ENCODE measurements at places on chromosomes 7 and 10.
A peak's percentile ranks its signal among the peaks of the same experiment; 100 is the strongest.

- DNase-seq, result peak; percentile 30
Measured at GRCh38 chr10:128186959-128187787, 61.0 kb upstream of the MKI67 start.

DNA sequence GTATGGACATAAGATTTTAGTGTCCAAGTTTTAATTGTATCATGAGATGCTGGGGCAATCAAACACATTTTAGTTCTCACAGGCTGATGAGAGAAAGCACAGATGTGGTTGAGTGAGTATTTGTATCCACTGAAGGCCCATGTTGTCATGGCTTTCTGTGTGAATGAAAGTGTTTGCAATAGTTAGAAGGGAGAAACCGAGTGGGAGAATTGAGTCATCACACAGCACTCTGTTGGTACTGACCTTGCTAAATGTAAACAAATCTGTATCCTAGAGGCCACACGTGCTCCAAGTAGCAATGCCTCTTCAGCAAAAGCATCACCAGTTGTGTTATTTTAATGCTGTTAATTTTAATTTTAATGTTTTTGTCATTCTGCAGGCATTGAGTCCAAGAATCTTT lies 121.2 kb downstream of the EMX2 start:
- peak; percentile 94 for DNase-seq

DNA sequence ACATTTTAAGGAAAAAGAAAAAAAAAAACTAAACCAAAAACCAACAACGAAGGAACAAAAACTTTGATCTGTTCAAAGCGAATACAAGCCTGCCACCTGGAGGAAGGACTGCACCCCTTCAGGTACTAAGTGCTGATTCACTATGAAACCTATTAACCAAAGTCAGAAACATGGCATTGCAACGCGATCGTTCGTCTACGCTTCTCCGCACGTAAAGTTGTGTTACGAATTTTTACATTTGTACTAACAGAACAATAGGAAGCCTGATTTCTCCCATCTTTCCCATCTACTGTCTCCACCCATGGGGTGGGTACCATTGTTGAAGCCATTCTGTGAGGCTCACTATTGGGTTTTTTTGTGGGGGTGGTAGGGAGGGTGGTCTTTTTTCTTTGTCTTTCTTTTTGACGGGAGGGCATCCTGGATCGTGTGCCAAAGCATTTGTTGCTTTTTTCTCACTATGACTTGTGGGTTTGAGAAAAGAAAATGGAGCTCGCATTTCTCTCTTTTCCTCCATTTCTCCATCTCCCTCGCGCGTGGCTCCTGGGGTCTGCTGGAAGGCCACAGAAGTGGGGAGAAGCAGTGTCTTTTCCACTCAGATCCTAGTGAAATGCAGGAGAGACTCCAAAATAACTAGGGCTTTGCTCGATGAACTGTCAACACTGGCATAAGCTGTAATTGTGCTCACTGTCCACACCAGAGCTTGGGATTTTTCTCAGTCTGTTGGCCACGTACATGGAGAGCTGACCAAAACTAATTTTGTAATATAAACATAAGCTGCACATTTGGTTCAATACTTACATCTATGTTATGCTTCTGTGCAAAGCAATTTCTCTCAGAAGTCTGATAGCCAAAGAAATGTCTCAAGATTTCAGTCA lies 100.9 kb upstream of the YAE1 start:
- peak; percentile 76 for DNase-seq

DNA sequence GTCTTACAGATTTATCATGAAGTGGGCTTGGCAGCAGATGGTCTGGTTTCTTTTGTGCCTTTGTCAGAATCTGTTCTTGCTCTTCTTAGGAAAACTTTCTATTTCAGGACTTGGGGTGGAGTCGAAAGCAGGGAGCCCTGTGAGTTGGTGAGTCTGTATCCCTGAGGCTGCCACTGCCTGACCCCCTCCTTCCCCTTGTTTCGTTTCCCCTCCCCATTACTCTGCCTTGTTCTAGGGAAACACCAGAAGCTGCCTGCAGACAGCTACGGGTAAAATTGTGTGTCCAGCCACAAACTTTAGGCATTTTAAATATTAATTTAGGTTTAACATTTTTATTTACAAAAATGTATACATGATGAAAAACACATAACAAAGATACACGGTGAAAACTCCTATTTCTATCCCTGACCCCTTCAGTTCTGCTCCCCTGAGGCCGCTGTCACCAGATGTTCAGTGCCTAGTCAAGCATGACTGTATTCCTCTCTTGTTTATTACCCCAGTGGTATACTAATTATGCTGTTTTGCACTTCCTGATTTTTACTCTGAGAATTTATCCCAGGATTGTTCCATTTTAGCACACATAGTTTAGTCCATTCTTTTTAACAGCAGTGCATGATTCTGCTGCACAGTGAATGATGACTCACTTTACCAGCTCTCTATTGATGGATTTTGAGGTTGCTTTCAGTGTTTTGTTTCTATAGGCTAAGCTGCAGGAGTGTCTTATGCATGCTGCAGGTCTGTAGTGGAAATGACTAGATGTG lies 9.1 kb downstream of the TSPAN14 start:
- DNase-seq, result peak; percentile 54

- DNase-seq, result no peak
Measured at GRCh38 chr10:129743738-129744133, 220.3 kb downstream of the EBF3 start.

GRCh38 chr10:20608503-20608902 lies 288.6 kb downstream of the NEBL start:
- DNase-seq, result no peak

DNA sequence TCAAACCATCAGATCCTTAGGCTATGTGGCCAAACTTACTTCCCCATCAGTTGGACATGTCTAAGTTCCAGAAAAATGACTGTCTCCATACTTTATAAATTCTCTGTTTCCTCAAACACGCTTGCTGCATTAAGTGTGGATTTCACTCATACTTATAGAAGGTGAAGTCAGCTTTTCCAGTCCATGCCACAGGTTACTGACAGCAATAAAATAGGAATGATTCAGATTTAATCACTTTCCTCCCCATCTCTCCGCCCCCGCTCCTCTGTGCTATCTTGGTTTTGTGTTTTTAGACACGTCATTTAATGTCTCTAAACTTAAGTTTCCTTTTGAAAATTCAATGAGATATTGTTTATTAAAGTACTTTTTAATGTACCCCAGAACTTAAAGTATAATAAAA lies 1098.0 kb upstream of the C7orf33 start:
- DNase-seq, result no peak

DNA sequence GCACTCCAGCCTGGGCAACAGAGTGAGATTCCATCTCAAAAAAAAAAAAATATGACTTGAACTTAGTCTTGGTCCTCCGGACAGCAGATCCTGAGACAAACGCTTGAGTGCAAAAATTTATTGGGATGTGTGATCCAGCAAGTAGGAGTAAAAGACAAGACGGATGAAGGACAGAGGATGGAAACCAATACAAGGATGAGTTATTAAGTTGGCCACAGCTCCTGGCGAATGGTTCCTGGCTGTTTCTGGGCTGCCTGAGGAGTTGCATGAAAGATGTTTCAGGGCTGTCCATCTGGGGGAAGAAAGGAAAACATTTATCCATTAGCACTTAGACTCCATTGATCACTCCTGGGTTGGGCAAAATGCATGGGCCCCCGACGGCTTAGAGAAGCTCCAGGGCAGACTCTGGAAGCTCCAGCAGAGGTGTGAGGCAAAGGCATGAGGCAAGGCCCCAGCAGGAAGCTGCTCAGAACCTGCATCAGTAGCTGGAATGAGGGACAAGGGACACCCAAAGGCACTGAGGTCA lies 98.3 kb upstream of the ZNF438 start:
- peak; percentile 83 for DNase-seq

DNA sequence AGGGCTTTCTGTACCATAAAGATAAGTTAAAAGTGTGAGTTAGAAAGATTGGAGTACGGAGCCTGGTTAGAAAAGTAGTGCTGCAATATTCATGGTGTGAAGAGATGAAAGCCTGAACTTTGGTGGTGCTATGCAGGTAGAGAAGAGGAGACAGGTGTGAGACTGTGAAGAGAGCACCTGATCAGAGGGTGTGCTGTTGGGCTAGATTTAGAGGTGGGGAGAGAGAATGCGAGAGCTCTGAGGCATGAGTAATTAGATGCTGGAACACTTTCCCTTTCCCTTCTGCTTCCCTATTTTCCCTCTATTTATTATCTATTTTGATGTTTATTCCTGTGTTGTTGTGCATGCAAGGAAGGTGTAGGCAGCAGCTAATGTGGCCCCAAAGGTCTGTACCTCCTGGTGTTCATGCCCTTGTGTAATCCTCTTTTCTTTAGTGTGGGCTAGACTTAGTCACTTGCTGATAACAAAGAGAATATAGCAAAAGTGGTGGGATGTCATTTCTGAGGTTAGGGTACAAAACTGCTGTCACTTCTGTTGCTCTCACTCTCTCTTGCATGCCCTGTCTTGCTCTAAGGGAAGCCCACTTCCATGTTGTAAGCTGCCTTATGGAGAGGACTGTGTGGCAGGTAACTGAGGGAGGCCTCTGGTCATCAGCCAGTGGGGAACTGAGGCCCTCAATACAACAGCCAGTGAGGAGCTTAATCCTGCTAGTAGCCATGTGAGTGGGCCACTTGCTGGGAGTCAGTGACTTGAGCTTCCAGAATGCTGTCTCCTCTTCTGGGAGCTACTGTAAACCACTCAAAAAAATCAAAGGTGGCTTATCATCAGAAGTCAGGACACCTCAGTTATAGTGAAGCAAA lies 2.6 kb upstream of the ATXN7L1 start:
- no peak for DNase-seq

DNA sequence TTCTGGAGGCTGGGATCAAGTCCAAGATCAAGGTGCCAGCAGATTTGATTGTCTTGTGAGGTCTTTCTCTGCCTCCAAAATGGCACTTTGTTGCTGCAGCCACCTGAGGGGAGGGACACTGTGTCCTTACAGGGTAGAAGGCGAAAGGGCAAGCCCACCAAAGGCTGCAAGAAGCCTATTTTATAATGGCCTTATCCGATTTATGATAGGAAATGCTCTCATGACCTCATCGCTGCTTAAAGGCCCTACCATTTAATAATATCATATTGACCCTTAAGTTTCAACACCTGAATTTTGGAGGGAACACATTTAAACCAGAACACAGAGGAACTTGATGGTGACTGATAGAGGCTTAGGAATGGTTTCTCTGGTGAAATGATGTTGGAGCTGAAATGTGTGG lies 296.5 kb downstream of the TWIST1 start:
- DNase-seq, result no peak

DNA sequence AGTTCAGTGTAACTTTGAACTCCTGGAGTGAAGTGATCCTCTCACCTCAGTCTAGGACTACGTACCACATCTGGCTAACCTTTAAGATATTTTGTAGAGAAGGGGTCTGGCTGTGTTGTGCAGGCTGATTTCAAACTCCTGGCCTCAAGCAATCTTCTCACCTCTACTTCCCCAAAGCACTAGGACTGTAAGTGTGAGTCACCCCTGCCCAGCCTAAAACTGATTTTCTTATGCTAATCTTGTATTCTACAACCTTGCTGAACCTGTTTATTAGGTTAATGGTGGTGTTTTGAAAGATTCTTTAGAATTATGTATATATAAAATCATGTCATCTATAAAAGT lies 58.0 kb downstream of the LCOR start:
- DNase-seq, result no peak

DNA sequence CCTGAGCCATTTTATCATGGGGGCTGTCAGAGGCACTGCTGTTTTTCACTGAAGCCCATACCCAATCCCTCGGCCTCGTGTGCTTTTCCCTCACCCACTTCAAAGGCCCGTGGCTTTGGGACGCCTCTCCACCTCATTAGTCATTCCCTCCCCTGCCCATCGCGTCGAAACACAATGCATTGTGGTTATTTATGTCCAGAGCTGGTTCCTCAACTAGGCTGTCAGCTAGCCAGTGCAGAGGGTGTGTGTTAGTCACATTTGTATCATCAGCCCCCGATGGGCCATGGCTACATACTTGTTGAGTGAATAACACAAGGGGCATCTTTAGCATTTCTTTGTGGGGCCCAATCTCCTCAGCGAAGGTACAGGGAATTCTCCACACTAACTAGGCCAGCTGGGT lies 3.8 kb upstream of the CRCP start:
- no peak for DNase-seq

GRCh38 chr10:99975106-99975829 lies 34.5 kb downstream of the DNMBP start:
- DNase-seq, result no peak

- no peak for DNase-seq
Measured at GRCh38 chr10:107516349-107516748, 351.8 kb upstream of the SORCS1 start.

- DNase-seq, result peak; percentile 73
Measured at GRCh38 chr10:4740471-4740870, 85.5 kb upstream of the AKR1E2 start.

- DNase-seq, result no peak
Measured at GRCh38 chr10:2944788-2945187, 122.6 kb upstream of the PFKP start.

DNA sequence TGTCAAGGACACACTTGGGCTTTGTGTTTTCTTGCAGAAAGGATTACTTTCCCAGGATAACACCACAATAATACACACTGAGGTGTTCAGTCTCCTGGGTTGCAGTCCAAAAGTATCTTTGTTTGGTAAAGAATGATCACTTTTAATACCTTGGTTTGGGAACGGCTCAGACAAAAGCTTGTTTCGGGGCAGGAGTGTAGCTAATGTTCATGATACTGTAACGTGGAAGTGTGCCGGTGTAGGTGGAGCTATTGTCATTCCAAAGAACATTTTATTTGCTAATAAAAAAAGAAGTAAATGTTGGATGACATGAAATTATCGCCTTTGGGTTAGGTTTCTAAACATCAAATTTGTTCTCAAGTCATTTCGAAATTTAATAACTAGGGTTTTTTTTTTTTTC lies 1.2 kb downstream of the EIF4H start:
- no peak for DNase-seq

GRCh38 chr7:2864999-2865670 lies 21.0 kb upstream of the GNA12 start:
- DNase-seq, result peak; percentile 80

- no peak for DNase-seq
Measured at GRCh38 chr10:97046456-97047082, 139.2 kb downstream of the SLIT1 start.

- peak; percentile 89 for DNase-seq
Measured at GRCh38 chr10:71748671-71749191, 24.6 kb downstream of the VSIR start.

DNA sequence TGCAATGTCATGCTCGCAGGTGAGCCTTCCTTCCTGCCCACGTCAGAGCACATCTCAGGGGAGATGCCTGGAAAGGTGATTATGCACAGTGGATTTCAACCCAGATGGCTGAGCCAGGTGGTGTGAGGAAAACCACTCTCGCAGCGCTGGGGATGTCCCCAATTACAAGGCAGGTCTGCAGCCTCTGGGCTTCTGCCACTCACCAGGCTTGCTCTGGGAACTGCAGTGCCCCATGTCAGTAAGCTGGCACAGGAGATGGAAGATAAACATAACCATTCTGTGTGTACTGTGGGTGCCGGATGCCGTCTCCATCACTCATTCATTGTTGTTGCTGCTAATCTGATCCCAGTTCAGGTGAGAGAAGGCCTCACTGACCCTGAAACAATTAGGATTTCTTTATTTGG lies 222.9 kb upstream of the PITRM1 start:
- DNase-seq, result no peak

- no peak for DNase-seq
Measured at GRCh38 chr7:24842449-24843241, 85.4 kb upstream of the GSDME start.

All from muscle of leg (tissue), 16 donors.